ENCODE measurements at places on chromosomes 2 and 18.

- no peak for DNase-seq
Observed at GRCh38 chr2:25805987-25806386, 72.3 kb downstream of the ASXL2 start.

DNA sequence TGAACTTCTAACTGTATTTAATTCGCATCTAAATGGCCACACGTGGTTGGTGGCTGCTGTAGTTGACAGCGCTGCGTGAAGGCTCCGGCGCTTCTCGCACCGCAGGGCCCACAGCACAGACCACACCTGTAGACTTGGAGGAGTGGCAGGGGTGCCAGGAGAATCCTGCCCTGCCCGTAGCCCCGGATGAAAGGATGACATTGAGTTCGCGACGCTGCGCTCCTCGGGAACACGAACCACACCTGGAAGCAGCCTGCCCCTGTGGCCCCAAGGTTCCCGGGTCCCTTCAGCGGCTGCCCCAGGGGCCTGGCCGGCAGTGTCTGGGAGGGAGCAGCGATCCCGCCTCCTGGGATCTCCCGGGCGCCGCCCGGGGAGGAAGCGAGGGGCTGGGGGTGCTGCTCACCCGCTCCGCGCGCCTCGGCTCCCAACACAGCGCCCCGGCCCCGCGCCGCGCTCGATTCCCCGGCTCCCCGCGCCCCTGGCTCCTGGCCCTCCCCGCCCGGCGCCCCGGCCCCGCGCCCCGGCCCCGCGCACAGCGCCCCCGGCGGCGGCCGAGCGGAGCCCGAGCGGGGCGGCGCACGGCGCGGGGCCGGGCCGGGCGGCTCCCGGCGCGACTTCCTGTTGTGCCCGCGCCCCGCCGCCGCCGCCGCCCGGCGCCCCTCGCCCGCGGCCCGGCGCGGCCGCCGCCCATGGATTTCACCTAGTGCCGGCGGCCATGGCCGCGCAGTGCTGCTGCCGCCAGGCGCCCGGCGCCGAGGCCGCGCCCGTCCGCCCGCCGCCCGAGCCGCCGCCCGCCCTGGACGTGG is at the start of gene RNPEPL1:
Gene RNPEPL1, plus strand, starts transcription at position 613 of the 806 bp plus-strand sequence. Its CDS starts 103 bp downstream, at position 716.
- peak; percentile 56 for DNase-seq

- no peak for DNase-seq
Observed at GRCh38 chr2:138711812-138712211, 68.4 kb downstream of the NXPH2 start.

- no peak for DNase-seq
Observed at GRCh38 chr18:27075828-27076227, 109.3 kb downstream of the CHST9 start.

DNA sequence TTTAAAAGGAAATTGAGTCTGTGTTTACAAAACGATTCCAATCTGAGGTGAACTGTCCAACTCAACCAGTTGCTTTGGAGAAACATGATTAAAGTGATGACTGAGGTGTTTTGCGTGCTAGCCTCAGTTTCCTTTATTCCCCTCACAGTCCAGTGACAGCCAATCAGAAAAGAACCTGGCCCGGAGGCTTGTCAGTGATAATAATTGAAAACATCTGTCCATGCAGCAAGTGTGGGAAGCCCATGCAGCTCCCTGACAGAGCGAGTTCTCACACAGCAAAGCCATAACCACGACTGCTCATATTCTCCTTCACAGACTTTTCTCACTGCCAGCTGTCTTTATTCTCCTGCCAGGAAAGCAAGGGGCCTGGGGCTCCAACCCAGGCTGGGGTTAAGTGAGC is 613.4 kb downstream of the ARHGAP15 start:
- DNase-seq, result no peak

GRCh38 chr18:6798896-6799295 is 69.4 kb downstream of the ARHGAP28 start:
- no peak for DNase-seq

GRCh38 chr2:28528206-28528605 is 32.3 kb downstream of the PLB1 start:
- no peak for DNase-seq

DNA sequence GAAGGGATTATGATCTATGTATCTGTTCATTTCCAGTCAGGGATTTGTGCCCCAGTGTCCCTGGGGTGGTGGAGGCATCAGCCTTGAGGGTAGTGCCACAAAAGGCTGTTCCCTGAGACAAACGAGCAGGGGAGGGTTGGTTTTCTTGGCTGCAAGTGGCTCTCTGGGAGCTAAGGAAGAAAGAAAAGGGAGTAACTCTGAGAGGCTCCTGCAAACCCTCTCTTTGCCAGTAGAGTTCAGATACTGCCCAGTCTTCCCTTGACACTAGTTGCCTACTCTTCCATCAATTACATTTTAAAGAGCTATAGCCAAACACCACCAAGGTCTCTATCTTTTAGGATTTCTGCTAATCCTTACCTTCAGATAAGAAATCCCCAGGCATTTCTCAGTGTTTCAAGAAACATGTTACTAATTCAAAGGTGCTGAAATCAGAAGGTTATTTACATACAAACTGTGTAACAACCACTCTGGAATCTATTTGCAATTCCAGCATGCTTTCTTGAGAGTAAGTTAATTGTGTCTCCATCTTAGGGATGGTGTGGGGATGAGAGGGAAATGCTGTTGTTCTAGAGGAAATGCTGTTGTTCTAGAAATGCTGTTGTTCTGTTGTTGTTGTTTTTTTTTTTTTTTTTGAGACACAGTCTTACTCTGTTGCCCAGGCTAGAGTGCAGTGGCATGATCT is 18.7 kb upstream of the KCTD1 start:
- DNase-seq, result no peak

DNA sequence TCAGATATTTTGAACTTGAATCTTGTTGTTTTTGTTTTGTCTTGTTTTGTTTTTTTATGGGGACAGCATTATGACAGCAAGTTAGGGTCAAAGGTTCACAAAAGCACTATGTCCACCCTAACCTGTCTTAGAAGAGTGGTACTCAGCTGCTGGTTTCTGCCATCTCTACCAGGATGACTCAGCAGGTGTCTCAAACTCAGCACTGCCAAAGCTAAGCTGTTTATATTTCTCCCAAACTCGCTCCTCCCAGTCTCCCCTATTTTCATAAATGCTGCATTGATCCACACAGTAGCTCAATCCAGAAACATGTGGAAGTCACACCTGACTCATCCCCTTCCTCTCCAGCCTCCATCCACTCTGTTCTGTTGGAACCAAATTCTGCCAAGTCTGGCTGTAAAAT is 134.9 kb downstream of the ZBTB7C start:
- no peak for DNase-seq

DNA sequence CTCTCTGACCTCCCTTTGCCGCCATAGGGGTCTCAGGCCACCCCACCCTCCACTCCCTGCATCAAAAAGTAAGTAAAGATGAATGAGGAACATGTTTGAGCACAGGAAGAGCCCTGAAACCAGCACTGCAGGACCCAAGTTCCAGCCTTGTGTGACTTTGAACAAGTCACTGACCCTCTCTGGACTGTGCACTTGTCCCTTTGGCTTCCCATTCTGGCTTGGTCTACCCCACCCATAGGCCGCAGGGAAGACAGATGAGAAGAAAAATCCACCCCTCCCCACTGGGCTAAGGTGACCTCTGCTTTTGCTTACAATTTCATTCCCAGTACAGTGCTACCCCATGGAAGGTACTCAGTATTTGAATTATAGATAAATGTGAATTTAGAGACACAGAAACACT is 43.8 kb downstream of the TMEM17 start:
- no peak for DNase-seq

DNA sequence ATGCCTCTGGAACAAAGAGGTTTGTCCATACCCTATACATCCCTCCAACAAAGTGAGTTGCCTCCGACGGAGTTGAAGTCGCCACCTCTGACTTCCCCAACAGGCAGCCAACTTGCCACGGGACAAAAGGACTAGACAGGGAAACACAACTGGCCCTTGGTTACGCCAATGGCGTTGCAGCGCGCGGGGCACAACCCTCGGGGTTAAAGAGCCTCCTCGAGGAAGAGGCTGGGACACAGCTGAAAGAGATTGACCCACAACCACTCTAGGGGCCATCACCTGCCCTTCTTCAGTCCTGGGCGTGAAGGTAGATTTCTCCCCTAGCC is 545 bp downstream of the GTF3C2 start:
- peak; percentile 71 for DNase-seq
